Panc1 (cell line): ENCODE measurements at places on chromosomes 4 and X.

- no peak overlapping the region for H3K4me3 ChIP-seq
- no peak overlapping the region for H3K27ac ChIP-seq
- no peak for DNase-seq
- H3K27me3 ChIP-seq = peaks cover 2% of the 10 kb centered on the region
Measured at GRCh38 chr4:184979461-184980124, 38.7 kb upstream of the HELT start.

GRCh38 chr4:169143335-169143734 lies 127.4 kb downstream of the SH3RF1 start:
- no peak for DNase-seq
- H3K36me3 ChIP-seq = no peaks in the 10 kb centered on the region
- no peak overlapping the region for H3K4me3 ChIP-seq
- no peak overlapping the region for H3K27ac ChIP-seq

DNA sequence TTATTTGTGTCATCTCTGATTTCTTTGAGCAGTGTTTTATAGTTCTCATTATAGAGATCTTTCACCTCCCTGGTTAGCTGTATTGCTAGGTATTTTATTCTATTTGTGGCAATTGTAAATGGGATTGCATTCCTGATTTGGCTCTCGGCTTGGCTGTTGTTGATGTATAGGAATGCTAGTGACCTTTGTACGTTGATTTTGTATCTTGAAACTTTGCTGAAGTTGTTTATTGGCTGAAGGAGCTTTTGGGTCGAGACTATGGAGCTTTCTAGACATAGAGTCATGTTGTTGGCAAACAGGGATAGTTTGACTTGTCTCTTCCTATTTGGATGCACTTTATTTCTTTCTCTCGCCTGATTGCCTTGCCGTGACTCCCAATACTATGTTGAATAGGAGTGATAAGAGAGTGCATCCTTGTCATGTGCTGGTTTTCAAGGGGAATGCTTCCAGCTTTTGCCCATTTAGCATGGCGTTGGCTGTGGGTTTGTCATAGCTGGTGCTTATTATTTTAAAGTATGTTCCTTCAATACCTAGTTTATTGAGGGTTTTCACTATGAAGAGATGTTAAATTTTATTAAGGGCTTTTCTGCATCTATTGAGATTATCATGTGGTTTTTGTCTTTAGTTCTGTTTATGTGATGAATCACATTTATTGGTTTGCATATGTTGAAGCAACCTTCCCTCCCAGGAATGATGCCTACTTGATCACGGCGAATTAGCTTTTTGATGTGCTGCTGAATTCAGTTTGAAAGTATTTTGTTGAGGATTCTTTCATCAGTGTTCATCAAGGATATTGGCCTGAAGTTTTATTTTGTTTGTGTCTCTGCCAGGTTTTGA lies 72.7 kb upstream of the BOD1L1 start:
- H3K27ac ChIP-seq = no peak overlapping the region
- H3K36me3 ChIP-seq = no peaks in the 10 kb centered on the region
- H3K4me3 ChIP-seq = no peak overlapping the region
- H3K27me3 ChIP-seq = no peaks in the 10 kb centered on the region

DNA sequence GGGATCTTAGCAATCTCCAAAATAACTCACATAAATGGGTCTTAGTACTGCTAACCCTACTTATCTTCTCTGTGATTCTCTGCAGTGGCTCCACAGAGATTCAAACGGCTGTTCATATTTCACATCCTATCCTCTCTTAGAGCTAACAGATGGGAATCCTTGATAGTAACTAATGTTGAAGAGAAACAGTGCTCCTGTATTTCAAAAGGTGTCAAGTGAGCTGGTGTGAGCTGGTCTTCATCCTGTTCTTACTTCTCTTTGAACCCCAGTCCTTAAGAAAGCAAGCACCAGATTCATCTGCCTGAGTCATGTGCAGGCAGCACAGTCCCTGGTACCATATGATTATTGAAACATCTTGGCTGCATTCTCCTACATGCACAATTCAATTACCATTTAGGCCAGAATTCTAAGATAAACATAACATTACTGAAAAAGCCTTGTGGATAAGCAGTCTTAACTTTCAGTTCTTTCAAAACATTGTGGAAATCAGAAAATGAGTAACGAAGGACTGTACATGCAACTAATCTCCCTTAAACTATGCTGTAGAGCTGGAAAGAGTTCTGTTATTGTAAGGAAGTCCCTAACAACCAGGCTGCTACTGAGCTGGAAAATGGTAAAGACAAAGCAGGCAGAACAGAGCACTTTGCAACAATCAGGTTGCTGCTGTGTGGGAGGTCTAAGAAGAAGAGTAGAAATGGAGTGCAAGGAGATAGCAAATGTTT lies 153.1 kb downstream of the NPNT start:
- no peak overlapping the region for H3K4me3 ChIP-seq
- no peaks in the 10 kb centered on the region for H3K36me3 ChIP-seq
- H3K27me3 ChIP-seq = no peaks in the 10 kb centered on the region
- no peak overlapping the region for H3K27ac ChIP-seq
- H3K4me1 ChIP-seq = no peaks in the 10 kb centered on the region

DNA sequence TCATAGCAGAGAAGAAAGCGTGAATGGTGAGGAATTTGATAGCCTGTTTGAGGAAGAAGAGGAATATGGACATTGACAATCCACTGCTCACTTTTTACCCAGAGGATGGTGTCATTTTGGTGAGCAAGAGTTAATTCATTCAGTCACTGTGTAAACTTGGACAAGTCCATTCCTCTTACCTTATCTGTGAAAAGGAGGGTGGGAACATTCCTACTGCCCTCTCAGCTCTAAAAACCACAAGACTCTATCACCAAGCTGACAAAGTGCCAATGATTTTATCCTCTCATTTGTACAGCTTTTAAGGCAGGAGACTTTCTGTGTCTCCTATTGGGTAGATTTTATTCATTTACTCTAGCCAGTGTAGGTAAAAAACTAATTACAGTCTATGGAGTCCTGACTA lies 103.8 kb downstream of the LUZP4 start:
- H3K36me3 ChIP-seq = no peaks in the 10 kb centered on the region
- no peaks in the 10 kb centered on the region for H3K27me3 ChIP-seq
- no peak overlapping the region for H3K4me3 ChIP-seq
- no peaks in the 10 kb centered on the region for H3K4me1 ChIP-seq

GRCh38 chrX:49029876-49030275 lies 13.3 kb downstream of the TFE3 start:
- no peaks in the 10 kb centered on the region for H3K27me3 ChIP-seq
- no peak for DNase-seq
- H3K4me1 ChIP-seq = no peaks in the 10 kb centered on the region
- H3K36me3 ChIP-seq = no peaks in the 10 kb centered on the region
- no peak overlapping the region for H3K4me3 ChIP-seq

DNA sequence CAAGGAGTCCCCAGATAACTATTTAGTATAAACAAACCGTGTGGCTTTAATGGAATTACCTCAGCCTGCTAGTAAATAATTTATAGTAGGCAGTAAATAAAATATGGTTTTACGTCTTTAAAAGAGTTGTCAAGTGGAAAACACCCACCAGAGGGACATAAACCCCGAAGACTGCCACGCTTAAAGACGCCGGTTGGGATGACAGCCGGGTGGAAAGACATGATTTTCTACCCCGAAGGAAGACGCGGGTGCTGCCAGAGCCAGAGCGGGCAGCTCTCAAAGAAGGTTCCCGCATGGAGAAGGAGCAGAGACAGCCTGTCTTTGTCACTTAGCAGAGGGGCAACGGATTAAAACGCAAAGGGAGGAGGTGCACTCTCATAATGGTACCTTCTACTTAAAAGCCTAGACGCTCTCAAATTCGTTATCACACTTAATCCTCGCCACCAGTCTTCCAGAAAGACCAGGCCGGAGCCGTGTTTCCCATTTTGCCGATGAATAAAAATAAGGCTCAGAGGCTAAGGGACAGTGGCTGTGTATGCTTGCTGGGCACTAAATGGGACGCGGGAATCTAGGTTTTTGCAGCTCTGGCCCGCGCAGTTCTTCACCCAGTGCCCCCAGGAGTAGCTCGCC lies 140.5 kb upstream of the ZIC3 start:
- no peak overlapping the region for H3K27ac ChIP-seq
- no peak for DNase-seq
- 0 out of 2 replicates have a peak overlapping the region, but pooled peaks have one; percentile 1 for H3K4me3 ChIP-seq

GRCh38 chrX:135984791-135985156 lies 461 bp upstream of the SLC9A6 start:
- DNase-seq = no peak
- no peaks in the 10 kb centered on the region for H3K36me3 ChIP-seq
- no peaks in the 10 kb centered on the region for H3K27me3 ChIP-seq
- H3K4me1 ChIP-seq = peaks cover 21% of the 10 kb centered on the region
- H3K4me3 ChIP-seq = peak overlapping the region; percentile 79

GRCh38 chrX:149284616-149285015 lies 220.5 kb downstream of the IDS start:
- no peaks in the 10 kb centered on the region for H3K4me1 ChIP-seq
- no peak for DNase-seq
- H3K27ac ChIP-seq = no peak overlapping the region

GRCh38 chr4:2741626-2742025 lies 14.5 kb downstream of the TNIP2 start:
- DNase-seq = no peak
- no peak overlapping the region for H3K4me3 ChIP-seq
- no peaks in the 10 kb centered on the region for H3K4me1 ChIP-seq

GRCh38 chr4:11069083-11069482 lies 359.6 kb downstream of the HS3ST1 start:
- no peaks in the 10 kb centered on the region for H3K27me3 ChIP-seq
- H3K36me3 ChIP-seq = no peaks in the 10 kb centered on the region
- DNase-seq = no peak
- no peaks in the 10 kb centered on the region for H3K4me1 ChIP-seq

- no peak overlapping the region for H3K27ac ChIP-seq
- peaks cover 10% of the 10 kb centered on the region for H3K27me3 ChIP-seq
- DNase-seq = no peak
- H3K36me3 ChIP-seq = no peaks in the 10 kb centered on the region
- no peak overlapping the region for H3K4me3 ChIP-seq
- no peaks in the 10 kb centered on the region for H3K4me1 ChIP-seq
Measured at GRCh38 chr4:61203436-61203790, 3.3 kb downstream of the ADGRL3 start.

DNA sequence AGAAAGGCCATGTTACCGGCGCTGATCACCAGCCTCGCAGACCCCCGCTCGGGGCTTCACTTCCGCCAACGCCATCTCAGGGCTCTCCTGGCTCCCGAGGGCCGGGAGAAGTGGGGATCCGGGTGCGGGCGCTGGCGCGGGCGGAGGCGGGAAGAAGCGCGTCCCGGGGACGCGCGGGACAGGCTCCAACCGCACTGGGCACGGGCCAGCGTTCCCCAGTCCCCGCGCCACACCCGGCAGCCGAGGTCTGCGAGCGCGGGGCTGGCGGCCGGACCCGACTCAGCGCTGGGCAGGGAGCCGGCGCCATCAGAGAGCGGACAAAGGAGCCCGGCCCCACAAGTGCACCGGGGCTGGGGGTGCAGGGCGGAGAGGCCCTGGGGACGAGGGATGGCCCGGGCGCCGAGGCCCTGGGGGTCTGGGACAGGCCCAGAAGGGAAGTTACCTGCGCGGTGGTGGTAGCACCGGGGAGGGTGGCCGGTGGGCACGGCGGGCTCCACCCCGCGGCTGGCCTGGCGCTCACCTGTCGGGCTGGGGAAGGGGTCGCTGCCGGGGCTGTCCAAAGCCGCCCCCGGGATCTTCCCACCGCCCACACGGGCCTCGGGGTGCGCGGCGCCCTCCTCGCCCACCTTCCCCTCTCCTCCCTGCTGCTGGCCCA lies 449 bp downstream of the CTPS2 start:
- H3K4me1 ChIP-seq = no peaks in the 10 kb centered on the region
- DNase-seq = no peak
- H3K4me3 ChIP-seq = peak overlapping the region; percentile 49
- no peaks in the 10 kb centered on the region for H3K27me3 ChIP-seq

DNA sequence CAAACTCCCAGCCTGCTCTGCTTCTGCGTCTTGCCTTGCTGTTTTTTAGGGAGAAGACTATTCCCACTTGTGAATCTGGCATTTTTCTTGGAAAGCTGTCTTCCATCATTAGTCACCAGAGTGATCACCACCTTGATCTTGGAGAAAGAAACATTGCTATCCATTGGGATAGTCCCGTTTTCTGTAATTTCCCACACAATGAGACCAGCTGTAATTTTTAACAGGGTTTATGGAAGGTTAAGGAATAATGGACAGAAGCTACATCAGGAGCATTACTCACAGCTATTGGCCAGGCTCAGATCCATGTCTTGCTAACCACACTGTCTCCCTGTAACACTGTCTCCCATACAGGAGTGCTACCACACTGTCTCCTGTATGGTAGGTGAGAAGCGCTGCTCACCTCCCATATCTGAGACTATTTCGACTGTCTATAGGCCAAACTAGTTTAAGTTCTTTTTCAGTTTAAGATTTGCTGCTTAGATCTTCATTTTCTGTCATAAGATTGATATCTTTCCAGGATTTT lies 523.0 kb downstream of the SPRY1 start:
- no peak for DNase-seq

DNA sequence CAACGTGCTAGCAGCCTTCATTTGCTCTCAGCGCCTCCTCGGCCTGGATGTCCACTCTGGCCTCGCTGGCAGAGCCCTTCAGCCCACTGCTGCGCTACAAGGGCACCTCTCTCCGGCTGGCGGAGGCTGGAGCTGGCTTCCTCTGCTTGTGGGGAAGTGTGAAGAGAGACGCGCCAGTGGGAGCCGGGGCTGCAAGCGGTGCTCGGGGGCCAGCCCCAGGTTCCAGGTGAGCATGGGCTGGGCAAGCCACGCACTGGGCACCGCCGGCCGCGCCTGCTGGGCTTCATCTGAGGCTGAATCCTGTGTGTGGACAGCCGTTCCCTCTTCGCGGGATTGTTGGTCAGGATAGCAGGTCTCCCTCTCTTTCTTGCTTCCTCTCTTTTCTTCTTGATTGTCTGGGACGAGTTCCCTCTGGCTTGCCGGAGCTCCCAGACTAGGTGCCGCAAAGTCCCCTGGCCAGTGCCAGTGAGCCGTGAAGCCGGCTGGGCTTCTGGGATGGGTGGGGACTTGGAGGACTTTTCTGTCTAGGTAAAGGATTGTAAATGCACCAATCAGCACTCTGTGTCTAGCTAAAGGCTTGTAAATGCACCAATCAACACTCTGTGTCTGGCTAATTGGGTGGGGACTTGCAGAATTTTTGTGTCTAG lies 165.0 kb downstream of the HEPH start:
- DNase-seq = no peak
- no peaks in the 10 kb centered on the region for H3K27me3 ChIP-seq
- no peaks in the 10 kb centered on the region for H3K4me1 ChIP-seq
- no peak overlapping the region for H3K27ac ChIP-seq
- H3K36me3 ChIP-seq = no peaks in the 10 kb centered on the region

DNA sequence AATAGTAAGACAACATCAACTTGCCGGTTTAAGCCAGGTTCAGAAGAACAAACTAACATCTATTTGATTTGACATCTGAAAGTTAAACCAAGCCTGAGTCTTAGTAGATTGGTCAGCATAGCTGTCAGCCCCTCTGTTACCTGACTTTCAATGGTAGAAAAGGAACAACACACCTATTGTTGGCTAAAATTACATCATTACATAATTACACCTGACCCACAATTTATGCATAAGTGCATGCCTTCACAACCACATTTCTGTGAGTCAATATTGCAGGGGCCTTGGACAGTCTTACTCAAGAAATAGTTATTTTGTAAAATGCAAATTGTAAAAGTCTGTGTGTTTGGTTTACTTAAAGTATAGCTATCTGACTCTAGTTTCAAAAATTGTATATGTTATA lies 36.2 kb downstream of the EGFL6 start:
- H3K36me3 ChIP-seq = no peaks in the 10 kb centered on the region
- H3K4me1 ChIP-seq = no peaks in the 10 kb centered on the region
- no peak overlapping the region for H3K4me3 ChIP-seq
- H3K27me3 ChIP-seq = no peaks in the 10 kb centered on the region
- H3K27ac ChIP-seq = no peak overlapping the region

GRCh38 chrX:5305452-5305851 lies 923.2 kb downstream of the NLGN4X start:
- no peaks in the 10 kb centered on the region for H3K36me3 ChIP-seq
- no peaks in the 10 kb centered on the region for H3K27me3 ChIP-seq
- no peak overlapping the region for H3K4me3 ChIP-seq
- no peak overlapping the region for H3K27ac ChIP-seq
- DNase-seq = no peak
- H3K4me1 ChIP-seq = no peaks in the 10 kb centered on the region
